ENCODE measurements at places on chromosomes 11 and 22. TPM values are rescaled to one million over a fixed set of nuclear protein-coding genes. Genes with fewer than 3 reads are reported as not detected.

The PLEKHA7 gene
- 2.7 TPM for total RNA-seq

The BATF2 gene
- total RNA-seq = 0.81 TPM

The RGL4 gene
- total RNA-seq = 12.1 TPM

The CDHR5 gene
- not detected for total RNA-seq

The MMP3 gene
- total RNA-seq = not detected

The INS gene
- total RNA-seq = not detected

The ACRV1 gene
- not detected for total RNA-seq

The FAM180B gene
- 0.27 TPM for total RNA-seq

The DDIAS gene
- total RNA-seq = 4.0 TPM

The TMEM86A gene
- total RNA-seq = 6.2 TPM

The TRIM22 gene
- 74.6 TPM for total RNA-seq

The ZNF215 gene
- 2.7 TPM for total RNA-seq

The MMP12 gene
- not detected for total RNA-seq

The CACNA1I gene
- total RNA-seq = under 0.01 TPM

The OR2D2 gene
- 2.4 TPM for total RNA-seq

The C11orf86 gene
- not detected for total RNA-seq

The CCDC89 gene
- under 0.01 TPM for total RNA-seq

The KRTAP5-5 gene
- not detected for total RNA-seq

The TTC36 gene
- 1.1 TPM for total RNA-seq

The LIN7C gene
- 8.9 TPM for total RNA-seq

The RFPL1 gene
- total RNA-seq = not detected

The CABP7 gene
- total RNA-seq = 0.27 TPM

The CCDC116 gene
- total RNA-seq = 0.27 TPM

The MMP11 gene
- total RNA-seq = 3.2 TPM

The IGSF22 gene
- total RNA-seq = 0.54 TPM

The GPR83 gene
- total RNA-seq = not detected

The TSSC4 gene
- 96.9 TPM for total RNA-seq

The IGSF9B gene
- total RNA-seq = 0.81 TPM

The MMP8 gene
- total RNA-seq = 1.3 TPM

The RFPL3 gene
- not detected for total RNA-seq

The PEX16 gene
- total RNA-seq = 51.2 TPM

The CALCA gene
- total RNA-seq = not detected

The SLC6A5 gene
- under 0.01 TPM for total RNA-seq

The CDC45 gene
- total RNA-seq = 8.9 TPM

The SCN4B gene
- total RNA-seq = not detected

The CDC42BPG gene
- 7.5 TPM for total RNA-seq

The OR56A1 gene
- total RNA-seq = not detected

The CADM1 gene
- under 0.01 TPM for total RNA-seq

The PGR gene
- under 0.01 TPM for total RNA-seq

The MUC2 gene
- total RNA-seq = not detected

The UCP2 gene
- total RNA-seq = 243 TPM

The KRTAP5-8 gene
- not detected for total RNA-seq

The CHADL gene
- 1.9 TPM for total RNA-seq

The ZNF70 gene
- 9.7 TPM for total RNA-seq

All from hematopoietic multipotent progenitor cell (in vitro differentiated cells).